ENCODE measurements at places on chromosomes 12 and 14.

- no peak for DNase-seq
Measured at GRCh38 chr12:47139000-47139681, 59.4 kb upstream of the AMIGO2 start.

DNA sequence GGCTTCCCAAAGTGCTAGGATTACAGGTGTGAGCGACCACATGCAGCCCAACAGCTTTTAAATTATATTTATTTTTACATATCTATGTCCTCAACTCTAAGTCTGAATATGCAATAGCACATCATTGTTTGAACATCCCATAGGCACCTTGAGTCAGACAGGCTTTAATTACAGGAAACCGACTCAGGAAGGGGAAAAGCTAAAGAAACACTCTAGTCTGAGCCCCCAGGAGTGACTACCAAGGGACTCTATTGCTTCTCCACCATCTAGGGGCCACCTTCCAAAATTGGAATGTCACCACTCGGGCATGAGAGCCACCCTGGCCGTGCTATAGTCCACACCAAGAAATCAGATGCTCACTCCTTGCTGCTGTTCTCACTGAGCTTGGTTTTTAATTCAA, 14.0 kb upstream of the MFAP5 start:
- no peak for DNase-seq

GRCh38 chr12:48388938-48389337, 38.2 kb upstream of the ZNF641 start:
- DNase-seq = no peak

DNA sequence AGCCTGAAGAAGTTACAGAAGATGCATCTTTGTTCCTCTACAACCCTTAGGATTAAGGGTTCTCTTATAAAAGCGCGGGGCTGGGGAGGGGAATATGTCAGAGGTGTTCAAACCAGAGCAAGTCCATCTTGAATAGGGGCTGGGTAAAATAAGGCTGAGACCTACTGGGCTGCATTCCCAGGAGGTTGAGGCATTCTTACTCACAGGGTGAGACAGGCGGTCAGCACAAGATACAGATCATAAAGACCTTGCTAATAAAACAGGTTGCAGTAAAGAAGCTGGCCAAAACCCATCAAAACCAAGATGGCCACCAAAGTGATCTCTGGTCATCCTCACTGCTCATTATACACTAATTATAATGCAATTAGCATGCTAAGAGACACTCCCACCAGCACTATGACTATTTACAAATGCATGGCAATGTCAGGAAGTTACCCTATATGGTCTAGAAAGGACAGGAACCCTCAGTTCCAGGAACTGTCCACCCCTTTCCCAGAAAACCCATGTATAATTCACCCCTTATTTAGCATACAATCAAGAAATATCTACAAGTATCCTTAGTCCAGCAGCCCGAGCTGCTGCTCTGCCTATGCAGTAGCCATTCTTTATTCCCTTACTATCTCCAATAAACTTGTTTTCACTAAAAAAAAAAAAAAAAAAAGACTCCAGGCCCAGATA, 108.1 kb upstream of the FOXN3 start:
- DNase-seq = no peak

DNA sequence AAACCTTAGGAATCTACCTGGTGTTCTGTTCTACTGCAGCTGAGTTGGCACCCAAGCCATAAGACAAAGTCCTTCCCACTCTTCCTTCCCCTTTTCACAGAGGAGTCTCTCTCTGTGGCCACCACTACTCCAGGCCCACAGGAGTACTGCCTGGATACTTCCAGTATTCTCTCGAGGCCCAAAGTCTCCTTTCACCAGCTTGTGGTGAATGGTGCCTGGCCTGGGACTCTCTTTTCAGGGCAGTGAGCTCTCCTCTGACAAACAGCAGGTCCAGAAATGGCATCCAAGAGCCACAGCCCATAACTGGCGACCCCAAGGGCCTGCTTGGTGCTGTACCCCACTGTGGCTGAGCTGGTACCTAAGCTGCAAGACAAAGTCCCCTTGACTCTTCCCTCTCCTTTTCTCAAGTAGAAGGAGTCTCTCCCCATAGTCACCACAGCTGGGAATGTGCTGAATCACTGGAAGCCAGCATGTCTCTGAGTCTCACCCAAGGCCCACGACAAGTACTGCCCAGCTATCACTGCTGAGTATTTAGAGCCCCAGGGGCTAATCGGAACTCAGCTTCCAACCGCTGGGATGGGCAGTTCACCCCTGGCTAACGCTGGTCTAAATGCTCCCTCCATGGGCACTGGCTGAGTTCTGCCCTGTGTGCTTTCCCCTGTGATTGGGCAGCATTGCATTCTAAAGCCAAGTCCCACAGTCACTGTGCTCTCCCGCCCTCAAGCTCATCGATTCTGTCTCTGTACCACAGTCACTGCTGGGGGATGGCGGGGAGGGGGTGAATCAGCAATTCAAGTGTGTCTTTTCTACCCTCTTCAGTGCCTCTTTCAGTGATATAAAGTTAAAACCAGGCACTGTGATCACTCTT, 6.1 kb downstream of the A2ML1 start:
- DNase-seq = no peak

- DNase-seq = no peak
Measured at GRCh38 chr12:68482660-68483059, 128.0 kb upstream of the RAP1B start.

DNA sequence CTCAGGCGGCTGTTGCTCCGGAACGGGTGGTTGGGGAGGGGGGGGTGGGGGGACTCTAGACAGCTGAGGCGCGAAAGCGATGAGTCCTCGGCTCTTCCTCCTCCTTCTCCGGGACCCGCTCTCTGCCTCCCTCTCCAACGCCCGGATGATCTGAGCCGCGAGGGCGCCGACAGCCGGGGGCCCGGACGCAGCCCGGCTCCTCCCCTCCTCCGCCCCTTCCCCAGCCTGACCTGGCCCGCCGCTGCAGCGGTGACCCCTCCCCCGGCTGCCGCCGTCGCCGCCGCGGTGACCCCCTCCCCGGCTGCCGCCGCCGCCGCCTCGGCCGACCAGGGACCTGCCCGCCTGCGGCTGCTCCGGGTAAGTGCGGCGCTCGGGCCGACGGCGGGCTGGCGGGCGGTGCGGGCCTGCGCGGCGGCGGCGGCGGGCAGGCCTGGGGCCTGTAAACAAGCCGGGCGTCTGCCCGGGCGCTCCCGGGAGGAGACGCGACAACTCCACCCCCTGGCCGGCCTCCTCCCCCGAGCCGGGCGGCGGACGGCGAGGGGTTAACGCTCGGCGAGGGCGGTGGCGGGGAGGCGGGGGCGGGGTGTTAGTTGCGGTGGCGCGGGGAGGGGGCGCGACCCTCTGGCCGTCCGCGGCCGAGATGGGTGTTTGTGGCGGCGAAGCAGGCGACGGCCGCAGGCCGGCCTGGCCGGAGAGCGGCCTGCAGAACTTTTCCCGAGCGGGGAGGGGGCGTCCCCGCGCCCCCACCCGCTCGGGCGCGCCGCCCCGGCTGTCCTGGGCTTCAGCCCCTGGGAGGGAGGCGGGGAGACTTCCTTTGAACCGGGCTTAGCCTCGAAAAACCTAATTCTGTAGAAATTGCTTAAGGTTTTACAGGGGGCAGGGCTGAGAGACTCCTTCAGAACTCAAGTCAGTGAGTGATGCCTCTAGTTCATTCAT, 568 bp downstream of the PPM1A start:
- peak; percentile 77 for DNase-seq

GRCh38 chr12:97046901-97047300, 139.8 kb downstream of the NEDD1 start:
- peak; percentile 45 for DNase-seq

DNA sequence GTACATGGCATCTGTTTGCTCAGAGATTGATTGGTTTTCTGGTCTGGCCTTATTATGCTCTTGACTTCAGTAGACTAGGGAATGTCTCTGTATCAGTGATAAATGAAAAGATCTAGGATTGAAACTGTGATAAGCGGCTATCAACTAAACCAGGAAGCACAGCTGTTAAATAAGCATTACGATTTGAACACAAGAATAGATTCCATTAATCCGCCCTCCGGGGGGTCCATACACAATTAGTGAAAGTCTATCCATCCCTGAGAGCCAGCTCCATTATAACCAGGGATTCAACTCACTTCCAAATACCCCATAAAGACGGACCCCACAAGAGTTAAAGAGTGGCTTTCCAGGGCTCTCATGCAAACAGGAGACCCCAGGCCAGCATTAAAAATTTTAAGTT, 279.0 kb downstream of the GRIN2B start:
- no peak for DNase-seq

- DNase-seq = peak; percentile 87
Measured at GRCh38 chr14:75577729-75578101, 705 bp upstream of the FLVCR2 start.

- no peak for DNase-seq
Measured at GRCh38 chr12:53963434-53964314, 9.0 kb downstream of the HOXC12 start.

DNA sequence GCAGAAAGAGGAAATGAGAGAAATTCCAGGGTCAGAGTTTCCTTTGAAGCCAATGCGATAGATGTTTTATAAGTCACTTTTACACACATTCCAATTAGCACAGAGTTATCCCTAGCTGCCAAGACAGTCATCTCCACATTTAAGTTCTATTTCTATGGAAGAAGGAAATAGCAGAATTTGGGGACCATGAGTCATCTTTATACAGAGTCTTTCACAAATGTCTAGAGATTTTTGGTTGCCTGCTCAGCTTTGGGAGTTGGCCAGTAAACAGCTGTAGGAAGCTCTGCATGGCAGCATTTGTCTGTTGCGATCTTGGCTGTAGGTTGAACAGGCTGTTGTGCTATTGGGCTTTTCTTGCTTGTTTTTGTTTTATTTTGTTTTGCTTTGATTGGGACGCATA, 884.3 kb downstream of the GALC start:
- peak; percentile 66 for DNase-seq

GRCh38 chr12:51865757-51866270, 17.3 kb upstream of the FIGNL2 start:
- DNase-seq = no peak

DNA sequence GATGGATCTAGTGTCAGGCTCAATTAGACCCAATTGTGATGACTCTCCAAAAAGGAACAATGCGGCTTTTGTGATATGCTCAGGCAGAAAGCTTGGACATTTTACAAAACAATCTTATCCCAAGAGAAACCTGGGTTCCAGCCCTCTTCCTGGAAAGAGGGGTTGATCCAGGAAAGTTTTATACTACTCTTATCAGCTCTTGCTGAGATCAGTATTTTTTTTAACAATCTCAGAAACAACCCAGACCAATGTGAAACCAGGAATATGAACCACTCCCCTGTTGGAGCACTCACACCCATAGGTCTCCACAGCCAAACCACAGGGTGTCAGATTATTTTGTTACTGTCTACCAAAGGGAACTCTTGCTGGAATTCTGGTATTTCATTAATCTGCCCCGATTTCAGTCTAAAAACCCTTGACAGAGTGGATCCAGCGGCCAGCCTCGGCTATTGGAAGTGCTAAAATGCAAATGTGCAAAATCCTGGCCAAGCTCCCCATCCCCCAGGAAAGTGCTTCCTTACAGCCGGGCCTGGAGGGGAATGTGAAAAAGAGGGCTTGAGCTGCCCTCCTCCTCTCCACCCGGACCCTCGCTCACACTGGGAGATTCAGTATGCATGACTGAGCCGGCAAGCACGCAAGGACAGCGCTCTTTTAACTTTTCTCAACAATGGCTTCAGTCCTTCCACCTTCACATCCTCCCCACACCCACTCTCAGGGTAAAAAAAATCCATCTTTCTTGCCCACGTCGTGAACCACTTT, 4.0 kb downstream of the FBXL14 start:
- DNase-seq = no peak

GRCh38 chr14:49598485-49599300, at the start of gene LRR1:
Gene LRR1 (plus strand): TSS chr14:49598940. CDS start chr14:49599021, 81 bp downstream.
- peak; percentile 81 for DNase-seq

GRCh38 chr12:10068644-10069043, 30.1 kb downstream of the CLEC1A start:
- no peak for DNase-seq

- DNase-seq = no peak
Measured at GRCh38 chr12:8603856-8604255, 8.8 kb downstream of the AICDA start.

- no peak for DNase-seq
Measured at GRCh38 chr12:106122004-106122403, 16.8 kb downstream of the NUAK1 start.

- peak; percentile 60 for DNase-seq
Measured at GRCh38 chr14:60349663-60350365, 100.8 kb downstream of the PPM1A start.

GRCh38 chr14:101078170-101078891, 174.8 kb upstream of the RTL1 start:
- no peak for DNase-seq

- no peak for DNase-seq
Measured at GRCh38 chr12:2017546-2018337, 13.5 kb upstream of the DCP1B start.

DNA sequence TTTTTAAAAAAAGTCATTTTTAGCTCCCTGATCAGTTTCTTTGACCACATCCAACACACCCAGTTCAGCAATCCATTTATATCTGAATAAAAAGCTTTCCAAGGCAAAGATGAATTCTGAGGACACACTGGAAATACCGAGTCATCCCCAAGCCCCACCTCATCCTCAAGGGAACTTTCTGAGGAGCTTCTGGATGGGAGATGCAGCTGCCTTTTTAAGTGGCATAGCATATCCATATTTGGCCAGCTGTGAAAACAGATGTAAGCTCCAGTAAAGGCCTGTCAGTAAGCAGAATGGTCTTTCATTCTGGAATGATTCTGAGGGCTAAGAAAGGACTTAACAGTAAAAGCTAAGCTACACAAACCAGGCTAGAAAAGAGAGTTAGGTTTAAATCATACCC, 18.4 kb downstream of the ZFYVE1 start:
- DNase-seq = no peak

DNA sequence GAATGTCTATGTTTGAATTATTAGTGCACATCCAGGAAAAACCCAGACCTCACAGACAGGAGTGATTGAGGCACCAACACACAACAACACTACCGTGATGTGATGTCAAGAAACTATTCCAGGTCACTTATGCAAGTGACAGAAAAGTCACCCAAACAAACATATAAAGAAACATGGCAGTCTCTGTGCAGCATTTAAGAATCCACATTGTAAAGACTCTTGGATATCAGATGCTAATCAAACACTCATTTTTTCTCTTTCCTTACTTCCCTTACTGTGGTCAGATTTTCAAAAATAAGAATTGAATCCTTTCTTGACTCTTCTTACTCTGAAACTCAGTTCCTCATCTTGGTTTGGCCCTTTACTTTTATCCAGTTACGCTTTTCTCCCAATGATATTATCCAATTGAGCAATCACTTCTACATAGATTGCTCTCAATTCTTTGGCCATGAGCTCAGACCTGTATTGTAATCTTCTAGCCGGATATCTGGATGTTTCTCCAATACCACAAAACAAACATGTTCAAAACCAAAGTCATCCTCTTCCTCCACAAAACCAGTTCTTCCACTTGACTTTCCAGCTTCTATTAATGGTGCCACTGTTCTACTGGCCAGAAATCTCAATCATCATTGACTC, 115.4 kb downstream of the DUSP6 start:
- DNase-seq = no peak

DNA sequence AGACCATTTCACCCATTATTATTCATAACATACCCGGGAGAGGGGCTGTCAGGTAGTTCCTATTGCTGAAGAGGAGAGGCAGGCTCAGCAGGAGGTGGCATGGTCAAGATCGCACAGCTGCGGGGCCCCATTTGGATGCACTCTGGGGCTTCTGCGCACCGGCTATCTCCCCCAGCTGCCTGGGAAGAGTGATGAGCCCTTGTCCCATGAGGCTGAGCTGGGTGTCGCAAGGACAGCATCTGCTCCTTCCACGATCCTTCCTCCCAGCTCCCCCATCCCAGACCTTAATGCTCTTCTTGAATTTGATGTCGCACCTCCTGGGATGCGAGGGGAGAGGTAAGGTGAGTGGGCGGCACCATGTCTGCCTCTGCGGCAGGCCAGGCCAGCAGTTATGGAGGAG, 62.6 kb downstream of the SLC24A4 start:
- no peak for DNase-seq
